ENCODE measurements at places on chromosomes 6 and 20.
A peak's percentile ranks its signal among the peaks of the same experiment; 100 is the strongest.

- no peak for DNase-seq
These were observed 17.1 kb downstream of the RNF182 start for GRCh38 chr6:13941902-13942301.

- DNase-seq: no peak
These were observed 73.1 kb downstream of the ANKRD60 start for GRCh38 chr20:58155148-58155925.

DNA sequence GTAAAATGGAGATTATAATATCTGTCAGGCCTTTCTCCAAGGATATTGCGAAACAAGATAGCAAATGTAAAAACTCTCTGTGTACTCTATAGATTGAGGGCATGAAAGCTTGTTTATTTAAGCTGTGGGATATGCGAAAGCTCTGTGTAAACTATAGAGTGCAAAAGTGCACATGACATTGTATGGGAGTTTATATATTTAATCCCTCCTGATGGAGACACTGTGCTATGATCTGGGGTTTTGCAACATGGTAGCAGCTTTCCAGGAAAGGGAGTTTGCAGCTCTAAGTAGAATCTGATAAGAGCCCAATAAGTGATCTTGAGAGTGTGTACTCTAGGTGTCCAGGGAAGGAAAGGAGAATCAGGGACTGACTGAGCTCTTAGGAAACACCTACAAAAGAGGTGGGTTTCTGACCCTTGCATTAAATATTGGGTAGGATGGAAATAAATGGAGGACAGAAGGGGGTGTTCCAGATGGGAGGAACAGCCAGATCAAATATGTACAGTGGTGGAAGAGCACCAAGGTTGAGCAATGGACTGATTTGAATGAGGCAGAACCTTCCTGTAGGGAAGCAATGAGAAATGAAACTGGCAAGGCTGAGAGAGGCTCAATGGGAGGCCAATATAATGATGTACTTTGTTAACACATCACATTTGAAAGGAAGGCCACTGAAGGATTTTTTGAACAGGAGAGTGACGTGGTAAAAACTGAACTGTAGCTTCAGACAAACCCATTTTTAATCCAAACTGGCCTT, 450.1 kb downstream of the GJA1 start:
- no peak for DNase-seq

DNA sequence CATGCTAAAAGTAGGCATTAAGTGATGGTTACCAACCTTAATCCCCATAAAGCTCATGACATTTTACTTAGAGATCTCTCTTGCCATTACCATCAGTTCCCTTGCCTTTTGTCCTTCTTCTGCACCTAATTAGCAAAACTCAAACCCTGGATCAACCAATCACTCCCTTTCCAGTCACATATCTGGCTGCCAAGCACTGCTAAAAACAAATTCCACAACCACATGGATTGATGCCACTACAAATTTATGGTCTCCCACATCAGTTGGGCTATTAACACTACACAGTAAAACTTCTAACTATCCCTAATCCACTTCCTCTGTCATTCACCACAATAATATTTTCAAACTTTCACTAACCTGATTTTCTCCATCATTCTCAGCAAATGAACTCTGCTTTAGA, 54.3 kb upstream of the RNF146 start:
- no peak for DNase-seq

- no peak for DNase-seq
These were observed 28.8 kb downstream of the RWDD2A start for GRCh38 chr6:83221889-83222479.

DNA sequence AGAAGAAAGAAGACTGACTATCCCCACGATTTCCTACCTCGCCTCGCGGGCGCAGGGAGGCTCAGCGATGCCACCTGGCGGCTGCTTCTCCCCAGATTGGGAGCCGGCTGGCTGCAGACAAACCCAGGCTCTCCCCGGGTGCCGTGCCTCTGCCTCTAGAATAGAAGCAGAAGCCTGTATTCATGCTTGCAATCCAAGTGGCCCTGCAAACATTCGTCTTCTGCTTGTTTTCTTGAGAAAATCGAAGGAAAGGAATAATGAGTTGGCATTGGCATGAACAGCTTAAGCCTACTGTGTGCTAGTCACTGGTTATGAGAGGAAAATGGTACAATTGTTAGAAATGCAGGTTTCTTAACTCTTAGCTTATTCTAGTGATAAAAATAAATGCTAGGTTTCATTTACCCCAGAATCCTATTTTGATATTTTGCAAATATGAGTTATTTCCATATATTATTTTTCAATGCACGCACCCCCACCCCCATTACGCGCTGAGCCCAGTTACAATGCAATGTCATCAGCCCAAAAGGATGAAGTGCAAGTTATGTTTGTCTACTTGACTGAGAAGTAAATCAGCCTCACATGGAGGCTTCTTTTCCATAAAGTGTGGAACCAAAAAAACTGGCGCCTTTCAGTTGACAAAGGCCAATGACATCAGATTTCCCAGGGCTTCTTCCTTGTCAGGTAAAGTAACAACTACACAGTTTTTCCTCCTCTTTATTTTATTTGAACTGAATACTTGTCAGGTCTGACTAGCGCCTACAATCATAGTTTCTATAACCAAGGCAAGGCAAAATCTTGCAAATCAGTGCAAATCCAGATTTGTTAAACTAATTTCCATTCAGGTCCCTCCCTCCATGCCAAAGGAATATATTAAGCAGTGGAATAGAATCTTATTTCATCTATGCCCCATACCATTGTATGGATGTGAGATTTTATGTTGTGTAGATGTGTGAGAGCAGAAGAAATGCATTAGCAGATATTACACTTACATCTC, 3.9 kb upstream of the SOX4 start:
- peak; percentile 76 for DNase-seq

- no peak for DNase-seq
These were observed 104.9 kb downstream of the CENPW start for GRCh38 chr6:126444659-126445273.

- no peak for DNase-seq
These were observed 91.8 kb upstream of the TNFAIP3 start for GRCh38 chr6:137775227-137775626.

DNA sequence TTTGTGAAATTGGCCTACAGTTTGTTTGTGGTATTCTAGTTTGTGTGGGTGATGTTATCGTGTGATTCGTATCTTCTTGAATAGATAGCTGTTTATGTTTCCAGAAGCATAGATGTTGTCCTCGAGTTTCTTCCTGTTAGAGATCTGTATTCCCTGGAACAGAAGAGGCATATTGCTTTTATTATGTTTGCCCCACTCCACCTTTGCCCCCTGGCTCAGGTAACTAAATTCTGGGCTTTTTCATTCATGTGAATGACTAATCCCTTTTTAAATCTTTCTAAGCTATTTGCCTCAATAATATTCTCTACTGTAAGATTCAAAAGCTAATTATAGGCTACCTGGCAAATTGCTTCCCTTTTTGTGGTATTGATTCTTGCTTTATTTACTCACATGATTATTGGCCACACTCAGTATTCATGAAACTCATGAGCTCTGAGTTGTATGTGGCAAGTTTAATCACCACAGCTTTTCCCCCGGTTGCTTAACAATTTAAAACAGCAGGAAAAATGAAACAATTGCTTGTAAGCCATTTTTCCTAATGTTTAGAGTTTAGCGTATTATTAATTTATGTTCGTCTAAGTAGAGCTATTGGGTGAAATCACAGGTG, 12.6 kb downstream of the RNF217 start:
- no peak for DNase-seq

DNA sequence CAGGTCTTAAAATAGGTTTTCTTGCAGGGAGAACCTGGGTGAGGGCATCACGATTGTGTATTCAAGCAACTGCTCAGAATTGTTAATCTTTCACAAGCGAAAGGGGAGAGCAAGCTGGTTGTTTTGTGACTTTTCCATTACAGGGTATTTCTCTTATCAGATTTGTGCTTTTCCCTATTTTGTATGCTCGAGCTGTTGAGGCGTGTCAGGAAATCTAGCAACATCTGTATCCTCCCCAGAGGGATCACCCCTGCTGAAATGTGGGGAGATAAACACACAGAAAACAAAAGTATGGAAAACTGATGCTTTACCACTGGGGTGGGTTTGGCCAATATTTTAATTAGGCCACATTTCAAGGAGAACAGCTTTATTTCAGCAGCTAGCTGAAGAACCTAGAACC, 187.0 kb downstream of the DTNBP1 start:
- no peak for DNase-seq

DNA sequence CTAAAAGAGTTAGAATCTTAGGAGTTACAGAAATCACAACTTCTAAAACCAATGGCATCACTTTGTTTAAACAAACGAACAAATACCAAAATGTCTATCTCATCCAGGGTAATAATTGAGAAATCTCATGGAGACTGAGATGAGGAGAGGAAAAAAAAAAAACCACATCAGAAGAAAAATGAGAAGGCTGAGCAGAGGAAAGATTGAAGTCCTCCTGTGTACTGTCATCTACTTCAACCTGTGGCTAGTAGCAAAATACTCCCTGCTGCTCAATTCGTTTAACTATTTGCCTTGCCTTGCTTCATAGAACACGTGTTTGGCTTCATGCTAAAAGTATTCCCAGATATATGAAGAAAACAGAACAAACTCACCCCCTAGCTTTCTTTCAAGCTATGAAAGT, 143.7 kb downstream of the PDE10A start:
- no peak for DNase-seq

- DNase-seq: peak; percentile 37
These were observed 61.3 kb upstream of the EPB41L1 start for GRCh38 chr20:36093025-36093803.

GRCh38 chr6:101700655-101701054, 307.1 kb downstream of the GRIK2 start:
- no peak for DNase-seq

GRCh38 chr6:154742891-154743290, 9.7 kb downstream of the SCAF8 start:
- DNase-seq: no peak

GRCh38 chr20:48724891-48725554, 102.8 kb downstream of the PREX1 start:
- no peak for DNase-seq

DNA sequence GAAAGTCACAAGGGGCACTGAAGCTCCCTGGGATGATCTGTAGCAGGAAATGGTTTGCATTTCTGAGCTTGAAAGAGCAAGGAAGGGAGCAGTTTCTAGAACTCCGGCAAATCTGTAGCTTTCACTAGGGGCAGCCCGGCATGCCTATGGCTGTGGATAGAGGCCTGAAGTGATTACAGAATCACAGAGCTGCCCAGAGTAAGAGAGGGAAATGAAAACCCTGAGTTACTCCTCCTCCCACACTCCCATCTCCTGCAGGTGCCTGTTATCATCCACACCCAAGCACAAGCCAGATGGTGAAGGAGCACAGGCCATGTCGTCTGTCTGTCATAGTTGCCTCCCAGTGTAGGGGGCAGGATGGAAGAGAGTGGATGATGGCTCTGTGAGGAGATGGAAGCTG, 37.1 kb downstream of the HLA-F start:
- no peak for DNase-seq

All from stimulated activated CD4-positive, alpha-beta T cell treated with anti-CD3 and anti-CD28 coated beads, Interleukin-1b, Interleukin-23, amount 100 ng/mL, for 48 hours (primary cell).